Suppressor macrophage treated with lipopolysaccharide for 4 hours (primary cell): ENCODE measurements at places on chromosomes 5 and 9.
A peak's percentile ranks its signal among the peaks of the same experiment; 100 is the strongest.

- no peak for DNase-seq
Measured at GRCh38 chr5:141941779-141942178, 16.2 kb downstream of the PCDH12 start.

- DNase-seq: peak; percentile 57
Measured at GRCh38 chr9:37582548-37583157, 6.5 kb upstream of the FBXO10 start.

- no peak for DNase-seq
Measured at GRCh38 chr5:148938522-148938882, 112.1 kb downstream of the ADRB2 start.

DNA sequence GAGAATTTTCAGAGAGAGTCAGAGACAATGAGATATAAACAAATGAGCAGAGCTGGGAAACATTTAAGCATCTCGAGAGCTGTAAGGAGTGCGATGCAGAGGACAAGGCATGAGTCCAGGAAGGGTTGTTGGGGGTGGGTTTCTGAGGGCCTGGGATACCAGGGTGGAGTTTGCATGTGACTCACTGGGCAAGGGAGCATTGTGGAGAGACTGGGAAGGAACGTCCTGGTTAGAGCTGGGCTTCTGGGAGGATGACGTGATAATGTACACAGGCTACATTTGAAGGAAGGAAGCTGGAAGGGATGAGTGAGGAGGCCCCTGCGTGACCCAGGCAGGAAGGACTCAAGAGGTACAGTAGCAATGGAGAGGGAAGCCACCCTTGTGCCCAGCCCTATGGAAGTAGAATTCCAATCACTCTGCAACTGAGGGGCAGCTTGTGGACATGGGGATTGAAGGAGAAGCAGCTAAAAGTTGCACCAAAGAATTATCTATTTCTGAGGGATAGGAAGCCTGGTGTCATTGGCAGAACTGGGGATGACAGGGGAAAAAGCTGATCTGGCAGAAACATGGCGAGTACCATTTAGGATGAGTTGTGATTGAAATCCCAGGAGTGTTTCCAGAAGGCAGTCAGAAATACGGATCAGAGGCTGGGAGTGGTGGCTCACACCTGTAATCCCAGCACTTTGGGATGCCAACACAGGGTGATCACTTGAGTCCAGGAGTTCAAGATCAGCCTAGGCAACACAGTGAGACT is 59.3 kb upstream of the AFAP1L1 start:
- no peak for DNase-seq

DNA sequence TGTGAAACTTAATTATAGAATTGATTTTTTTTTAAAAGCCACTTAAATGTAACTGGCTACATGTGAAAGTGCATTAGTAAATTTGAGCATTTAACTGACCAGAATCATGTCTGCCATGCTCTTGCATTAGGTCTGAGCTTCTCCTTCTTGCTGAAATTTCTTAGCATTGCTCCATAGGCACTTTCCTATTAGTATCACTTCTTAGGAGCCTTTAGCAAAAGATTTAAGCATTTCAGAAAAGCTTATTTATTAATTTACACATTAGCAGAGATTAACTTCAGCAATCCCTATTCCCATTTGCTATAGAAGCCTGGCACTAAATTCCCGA is 211.0 kb downstream of the SNX18 start:
- no peak for DNase-seq

GRCh38 chr5:139392678-139393496 is 2.0 kb downstream of the PROB1 start:
- DNase-seq: peak; percentile 73

DNA sequence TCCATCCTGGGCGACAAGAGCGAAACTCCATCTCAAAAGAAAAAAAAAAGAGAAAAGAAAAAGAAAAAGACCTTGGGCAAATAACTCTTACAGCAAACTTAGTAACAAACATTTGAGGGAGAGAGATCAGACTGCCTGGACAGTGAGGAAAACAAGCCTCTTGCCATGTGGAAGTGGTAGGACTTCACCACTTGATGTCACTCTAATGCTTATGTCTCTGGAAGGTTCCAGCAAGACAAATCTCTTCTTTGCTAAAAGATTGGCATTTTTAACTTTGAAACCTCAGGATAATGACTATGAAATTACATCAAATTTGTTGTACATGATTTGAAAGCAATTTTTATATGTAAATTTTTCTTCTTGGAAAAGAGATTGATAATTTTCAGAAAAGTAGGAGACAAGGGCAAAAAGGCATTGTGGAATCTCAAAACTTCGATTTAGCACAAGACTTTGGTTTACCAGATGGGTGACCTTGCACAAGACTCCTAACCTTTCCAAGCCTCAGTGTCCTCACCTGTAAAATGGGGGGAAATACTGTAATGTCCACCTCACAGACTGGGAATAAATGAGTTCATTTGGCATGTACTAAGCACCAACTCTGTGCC is 5.4 kb downstream of the ACTL7B start:
- DNase-seq: no peak

DNA sequence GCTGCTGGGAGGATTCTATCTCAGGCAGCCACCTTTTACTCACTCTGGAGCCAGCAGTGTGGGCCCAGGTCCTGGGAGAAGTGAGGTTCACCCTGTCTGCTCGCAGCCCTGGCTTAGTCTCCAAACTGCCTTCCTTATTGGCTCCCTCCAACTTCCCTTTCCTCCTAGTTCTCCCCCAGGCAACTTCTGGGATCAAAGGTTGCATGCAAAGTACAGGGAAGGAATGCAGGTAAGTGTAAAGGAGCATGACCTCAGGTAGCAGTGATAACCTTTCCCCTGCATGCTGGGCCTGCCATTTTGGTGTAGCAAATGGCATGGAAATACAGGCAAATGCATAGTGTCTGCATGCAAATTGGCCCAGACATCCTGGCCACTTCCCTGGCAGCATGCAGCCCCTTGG is 53.8 kb upstream of the ARAP3 start:
- no peak for DNase-seq

GRCh38 chr9:134378901-134379338 is 52.7 kb downstream of the RXRA start:
- DNase-seq: no peak

DNA sequence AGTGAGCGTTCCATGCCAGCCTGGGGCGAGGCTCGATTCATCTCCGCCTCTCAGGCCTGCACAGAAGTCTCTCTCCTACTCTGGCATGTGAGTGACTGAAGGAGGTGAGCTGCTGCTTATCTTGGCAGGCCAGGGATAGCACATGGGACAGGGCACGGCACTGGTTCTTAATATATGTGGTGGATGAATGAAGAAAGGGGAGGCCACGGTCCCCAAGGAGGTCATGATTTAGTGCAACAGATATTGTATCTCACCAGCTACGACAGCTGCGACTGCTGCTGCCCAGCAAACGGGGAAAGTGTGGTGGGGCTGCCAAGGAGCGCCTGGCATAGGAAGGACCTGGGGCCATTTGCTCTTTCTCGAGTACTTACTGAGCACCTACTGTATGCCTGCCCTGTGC is 19.3 kb upstream of the MAPK9 start:
- DNase-seq: no peak
